ENCODE measurements at places on chromosomes 11 and 22. TPM values are rescaled to one million over a fixed set of nuclear protein-coding genes. Genes with fewer than 3 reads are reported as not detected.

Gene CNIH2
- 1.2 TPM for total RNA-seq

Gene CEP126
- 2.0 TPM for total RNA-seq

Gene TRIM51
- total RNA-seq, result not detected

Gene AIFM3
- total RNA-seq, result 0.58 TPM

Gene ZNF214
- not detected for total RNA-seq

Gene CALCA
- not detected for total RNA-seq

Gene SOX6
- 0.48 TPM for total RNA-seq

Gene RAB36
- total RNA-seq, result 0.14 TPM

Gene EMID1
- total RNA-seq, result not detected

Gene ACAT1
- 45.7 TPM for total RNA-seq

Gene KRTAP5-8
- not detected for total RNA-seq

Gene LSP1
- 301 TPM for total RNA-seq

Gene SLC22A12
- not detected for total RNA-seq

Gene ENTHD1
- total RNA-seq, result 0.77 TPM

Gene TUBA8
- 2.9 TPM for total RNA-seq

Gene PDE2A
- 1.7 TPM for total RNA-seq

Gene PANX2
- total RNA-seq, result 3.8 TPM

DNA sequence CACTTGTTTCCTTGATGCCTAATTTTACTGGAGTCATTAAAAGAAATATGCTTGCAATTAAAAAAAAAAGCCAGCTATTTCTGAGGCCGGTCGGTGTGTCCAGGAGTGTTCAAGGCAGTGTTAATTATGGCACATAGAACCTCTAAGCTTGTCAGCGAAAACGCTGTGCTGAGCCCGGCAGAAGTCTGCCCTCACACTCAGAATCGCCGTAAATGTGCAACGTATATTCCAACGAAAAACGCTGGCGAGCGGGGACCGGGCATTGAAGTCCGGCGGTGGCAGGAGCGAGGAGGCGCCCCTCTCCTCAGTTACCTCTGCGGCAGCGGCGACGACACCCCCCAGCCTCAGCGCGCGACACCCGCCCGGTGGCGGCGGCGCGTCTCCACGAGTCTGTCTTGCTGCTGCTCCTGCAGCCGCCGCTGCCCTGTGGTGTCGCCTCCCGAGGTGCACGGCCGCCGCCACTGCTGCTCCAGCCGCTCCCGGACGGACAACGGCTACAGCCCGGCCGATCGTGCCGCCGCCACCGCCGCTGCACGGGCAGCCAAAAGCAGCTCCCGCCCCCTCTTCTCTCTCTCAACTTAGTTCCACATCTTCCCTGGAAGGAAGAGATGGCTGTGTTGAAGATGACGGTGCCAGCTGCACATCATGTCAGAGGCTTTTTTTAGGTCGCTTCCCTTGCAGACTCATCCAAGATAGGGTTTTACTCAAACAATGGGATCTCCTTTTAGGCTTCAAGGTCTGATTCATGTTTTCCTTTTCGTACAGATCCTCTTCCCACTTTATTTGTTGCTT is 56.0 kb downstream of the JAM3 start:
- H3K36me3 ChIP-seq, result no peaks in the 10 kb centered on the region
- H3K4me1 ChIP-seq, result peaks cover 8% of the 10 kb centered on the region
- DNase-seq, result peak; percentile 23
- H3K27ac ChIP-seq, result no peak overlapping the region
- peaks cover 25% of the 10 kb centered on the region for H3K27me3 ChIP-seq

GRCh38 chr11:69431893-69432738 is 49.3 kb upstream of the LINC01488 start:
- no peak for DNase-seq
- no peaks in the 10 kb centered on the region for H3K4me1 ChIP-seq
- no peaks in the 10 kb centered on the region for H3K36me3 ChIP-seq
- H3K27ac ChIP-seq, result no peak overlapping the region
- no peak overlapping the region for H3K4me3 ChIP-seq
- H3K27me3 ChIP-seq, result peaks cover 27% of the 10 kb centered on the region

GRCh38 chr22:31870890-31871289 is 73.4 kb upstream of the YWHAH start:
- DNase-seq, result no peak
- no peak overlapping the region for H3K4me3 ChIP-seq
- H3K27me3 ChIP-seq, result no peaks in the 10 kb centered on the region

DNA sequence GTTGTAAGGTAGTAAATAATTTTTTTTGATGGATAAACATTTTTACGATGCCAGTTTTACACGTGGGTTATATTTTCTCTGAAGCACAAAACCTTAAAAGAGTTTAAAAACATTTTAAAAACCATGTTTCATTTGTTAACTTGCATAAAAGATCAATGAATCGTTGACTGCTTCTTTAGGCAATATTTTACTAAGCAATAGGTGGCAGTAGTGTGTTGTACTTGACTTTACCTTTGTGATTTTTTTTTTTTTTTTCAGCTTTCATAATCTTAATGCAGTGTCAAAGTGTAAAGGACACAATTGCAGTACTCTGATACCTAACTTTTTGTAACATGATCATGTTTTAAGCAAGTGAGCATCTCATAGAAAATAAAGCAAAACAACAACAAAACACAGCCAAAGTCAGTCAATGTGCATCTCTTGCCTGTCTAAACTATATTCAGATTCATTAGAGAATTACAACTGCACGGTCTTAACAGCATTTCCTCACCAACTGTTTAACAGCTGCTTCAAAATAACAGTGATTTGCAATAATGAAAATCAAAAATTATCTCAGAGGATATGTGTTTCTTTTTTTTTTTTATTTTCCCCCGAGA is 27.7 kb downstream of the DNAJC24 start:
- no peaks in the 10 kb centered on the region for H3K27me3 ChIP-seq
- no peak for DNase-seq
- no peaks in the 10 kb centered on the region for H3K4me1 ChIP-seq
- peak overlapping the region; percentile 9 for H3K27ac ChIP-seq
- no peak overlapping the region for H3K4me3 ChIP-seq

DNA sequence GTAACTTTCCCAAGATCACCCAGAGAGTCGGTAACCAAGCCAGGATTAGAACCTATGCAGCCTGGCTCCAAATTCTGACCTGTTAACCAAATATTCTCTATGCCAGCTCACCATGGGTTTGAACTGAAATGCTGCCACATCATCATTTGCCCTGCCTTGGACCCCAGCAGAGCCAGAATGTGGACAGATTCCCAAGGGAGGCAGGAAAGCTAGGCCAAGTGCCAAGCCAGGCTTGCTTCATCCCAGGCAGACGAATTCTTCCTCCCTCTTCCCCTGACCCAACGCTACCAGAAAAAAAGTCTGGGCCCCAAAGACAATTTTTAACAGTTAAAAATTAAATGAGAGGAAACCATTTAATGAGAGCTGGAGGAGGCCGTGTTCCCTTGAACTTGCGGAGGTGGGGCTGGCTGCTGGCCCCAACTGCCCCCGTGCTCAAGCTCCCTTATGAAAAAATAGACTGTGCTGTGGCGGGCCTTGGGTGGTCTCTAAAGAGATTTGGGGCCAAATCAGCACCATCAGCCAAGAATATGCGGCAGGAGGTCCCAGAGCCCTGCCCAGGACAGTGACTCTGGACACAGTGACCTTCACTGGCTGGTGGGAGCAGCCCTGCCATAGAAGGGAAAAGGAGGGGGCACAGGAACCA is 184.1 kb upstream of the SYT13 start:
- no peak for DNase-seq
- H3K4me1 ChIP-seq, result no peaks in the 10 kb centered on the region
- no peak overlapping the region for H3K4me3 ChIP-seq
- H3K27me3 ChIP-seq, result no peaks in the 10 kb centered on the region
- H3K36me3 ChIP-seq, result no peaks in the 10 kb centered on the region

GRCh38 chr11:128619540-128620308 is 32.4 kb upstream of the ETS1 start:
- peak overlapping the region; percentile 34 for H3K27ac ChIP-seq
- peaks cover 69% of the 10 kb centered on the region for H3K4me1 ChIP-seq
- peak overlapping the region; percentile 42 for H3K4me3 ChIP-seq
- no peaks in the 10 kb centered on the region for H3K36me3 ChIP-seq
- H3K27me3 ChIP-seq, result no peaks in the 10 kb centered on the region

- H3K4me1 ChIP-seq, result peaks cover 55% of the 10 kb centered on the region
- no peaks in the 10 kb centered on the region for H3K36me3 ChIP-seq
- no peak overlapping the region for H3K4me3 ChIP-seq
- no peaks in the 10 kb centered on the region for H3K27me3 ChIP-seq
- H3K27ac ChIP-seq, result no peak overlapping the region
- peak; percentile 1 for DNase-seq
Observed at GRCh38 chr11:35785287-35786167, 123.0 kb downstream of the TRIM44 start.

GRCh38 chr11:58395581-58395980 is 11.1 kb downstream of the OR5B3 start:
- no peak for DNase-seq
- H3K4me3 ChIP-seq, result no peak overlapping the region
- H3K27me3 ChIP-seq, result no peaks in the 10 kb centered on the region
- no peaks in the 10 kb centered on the region for H3K36me3 ChIP-seq

- H3K4me1 ChIP-seq, result peaks cover 4% of the 10 kb centered on the region
- H3K27ac ChIP-seq, result no peak overlapping the region
- H3K36me3 ChIP-seq, result no peaks in the 10 kb centered on the region
- no peak for DNase-seq
Observed at GRCh38 chr11:112355726-112356125, 95.1 kb upstream of the PLET1 start.

DNA sequence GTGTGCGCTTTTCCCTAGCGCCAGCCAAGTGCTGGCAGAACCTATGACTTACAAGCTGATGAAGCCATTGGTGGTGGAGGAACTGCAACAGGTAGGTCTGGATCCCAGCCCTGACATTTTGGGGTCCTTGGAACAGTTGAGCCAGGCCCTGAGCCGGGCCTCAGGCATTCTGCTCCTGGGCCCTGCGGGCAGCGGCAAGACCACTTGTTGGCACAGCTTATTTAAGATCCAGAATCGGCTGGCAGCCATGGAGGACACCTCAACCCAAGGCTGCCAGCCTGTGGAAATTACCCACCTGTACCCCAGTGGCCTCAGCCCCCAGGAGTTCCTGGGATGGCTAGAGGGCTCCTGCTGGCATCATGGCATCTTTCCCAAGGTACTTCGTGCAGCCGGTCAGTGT is 49.7 kb downstream of the DNHD1 start:
- H3K36me3 ChIP-seq, result no peaks in the 10 kb centered on the region
- H3K4me1 ChIP-seq, result no peaks in the 10 kb centered on the region
- no peaks in the 10 kb centered on the region for H3K27me3 ChIP-seq
- no peak for DNase-seq
- H3K4me3 ChIP-seq, result no peak overlapping the region

DNA sequence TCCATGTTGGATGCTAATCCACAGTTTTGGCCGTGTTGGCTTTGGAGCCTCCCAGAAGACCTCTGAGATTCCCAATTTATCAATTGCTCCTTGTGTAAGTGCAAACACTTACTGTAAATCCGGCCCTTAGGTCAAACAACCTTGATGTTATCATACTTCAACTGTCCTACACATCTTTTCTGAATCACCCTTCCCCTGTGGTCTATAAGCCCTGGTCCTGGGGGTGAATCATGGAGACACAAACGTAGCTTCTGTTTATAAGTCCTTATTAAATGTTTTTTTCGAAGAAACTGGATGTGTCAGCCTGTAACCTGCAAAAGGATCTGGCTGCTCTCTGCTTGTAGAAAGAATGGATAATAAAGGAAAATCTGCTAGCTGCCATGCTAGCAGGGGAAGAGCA is 1.7 kb upstream of the IL10RA start:
- H3K36me3 ChIP-seq, result peaks cover 31% of the 10 kb centered on the region
- peak overlapping the region; percentile 98 for H3K4me3 ChIP-seq
- H3K27ac ChIP-seq, result peak overlapping the region; percentile 98
- DNase-seq, result no peak
- peaks cover 78% of the 10 kb centered on the region for H3K4me1 ChIP-seq
- no peaks in the 10 kb centered on the region for H3K27me3 ChIP-seq

DNA sequence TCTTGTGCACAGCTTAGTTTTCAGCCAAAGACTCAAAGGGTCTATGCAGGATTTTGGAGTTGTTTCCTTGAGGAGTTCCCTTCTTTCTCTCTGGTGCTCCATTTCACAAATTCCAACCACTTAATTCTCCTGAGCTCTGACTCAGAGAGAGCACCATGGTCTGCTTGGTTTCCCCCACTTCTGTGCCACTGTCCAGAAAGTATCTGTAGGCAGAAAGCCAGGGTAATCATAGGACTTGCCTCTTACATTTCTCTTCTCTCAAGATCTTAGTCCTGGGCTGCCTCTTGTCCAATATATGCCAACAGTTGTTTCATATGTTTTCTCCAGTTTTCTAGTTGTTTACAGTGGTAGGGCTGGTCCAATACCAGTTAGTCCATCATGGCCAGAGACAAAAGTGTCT is 6.4 kb upstream of the MRGPRD start:
- peaks cover 23% of the 10 kb centered on the region for H3K27me3 ChIP-seq
- no peak overlapping the region for H3K4me3 ChIP-seq
- DNase-seq, result no peak
- H3K36me3 ChIP-seq, result no peaks in the 10 kb centered on the region
- no peak overlapping the region for H3K27ac ChIP-seq

- H3K36me3 ChIP-seq, result no peaks in the 10 kb centered on the region
- no peaks in the 10 kb centered on the region for H3K27me3 ChIP-seq
- H3K4me3 ChIP-seq, result no peak overlapping the region
Observed at GRCh38 chr22:20479612-20480196, 15.9 kb downstream of the KLHL22 start.

DNA sequence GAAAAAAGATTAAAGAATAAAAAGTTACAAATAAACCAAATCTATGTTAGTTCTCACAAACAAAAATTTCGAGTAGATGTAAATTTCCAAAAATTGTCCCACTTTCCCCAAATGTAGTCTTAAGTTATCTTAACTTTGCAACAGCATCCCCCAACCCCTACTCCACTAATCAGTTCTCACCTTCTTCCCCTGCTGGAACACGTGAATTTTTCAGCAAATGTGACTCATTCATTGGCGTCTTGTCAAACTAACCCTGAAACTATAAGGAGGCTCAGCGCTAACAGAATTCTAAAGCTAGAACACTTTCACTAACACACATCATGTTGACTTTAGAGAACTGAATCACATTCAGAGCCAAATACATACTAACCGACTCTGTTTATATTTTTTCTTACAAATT is 46.1 kb downstream of the PHF21A start:
- DNase-seq, result peak; percentile 9
- H3K27me3 ChIP-seq, result no peaks in the 10 kb centered on the region
- no peak overlapping the region for H3K4me3 ChIP-seq
- H3K4me1 ChIP-seq, result peaks cover 16% of the 10 kb centered on the region

DNA sequence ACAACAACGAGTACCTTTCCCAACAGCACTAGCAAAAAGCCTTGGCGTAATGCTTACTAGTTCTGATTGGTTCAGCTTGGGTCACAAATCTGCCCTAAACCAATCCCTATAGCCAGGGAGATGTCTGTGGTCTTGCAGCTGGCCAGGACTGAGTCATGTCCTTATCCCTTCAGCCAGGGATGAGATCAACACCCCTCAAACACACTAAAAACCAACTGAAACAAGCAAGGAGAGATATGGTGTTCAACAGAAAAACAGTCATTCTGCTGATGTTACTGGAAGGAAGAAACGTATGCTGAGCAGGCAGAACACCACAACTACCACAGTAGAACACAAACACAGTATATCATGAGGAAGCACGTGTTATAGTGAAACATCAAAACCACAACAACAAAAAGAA is 375.6 kb downstream of the LARGE1 start:
- H3K4me1 ChIP-seq, result no peaks in the 10 kb centered on the region
- H3K27me3 ChIP-seq, result no peaks in the 10 kb centered on the region
- H3K27ac ChIP-seq, result no peak overlapping the region
- H3K4me3 ChIP-seq, result no peak overlapping the region
- H3K36me3 ChIP-seq, result peaks cover 5% of the 10 kb centered on the region

- peaks cover 5% of the 10 kb centered on the region for H3K4me1 ChIP-seq
- no peak for DNase-seq
- no peak overlapping the region for H3K4me3 ChIP-seq
- peak overlapping the region; percentile 34 for H3K27ac ChIP-seq
Observed at GRCh38 chr22:50210378-50211139, 9.7 kb downstream of the SELENOO start.

- peaks cover 37% of the 10 kb centered on the region for H3K4me1 ChIP-seq
- peaks cover 15% of the 10 kb centered on the region for H3K36me3 ChIP-seq
- H3K27me3 ChIP-seq, result no peaks in the 10 kb centered on the region
Observed at GRCh38 chr22:49657275-49657973, 170.2 kb downstream of the BRD1 start.

Measured in activated T-cell treated with anti-CD3 and anti-CD28 coated beads, Interleukin-2, amount 50 U/mL, for 72 hours (primary cell).